Stimulated activated CD8-positive, alpha-beta memory T cell treated with anti-CD3 and anti-CD28 coated beads, Interleukin-4, amount 100 ng/mL, for 1 hour (primary cell): ENCODE measurements at places on chromosomes 7 and 10.

GRCh38 chr7:28700096-28700495 lies 258.0 kb downstream of the TRIL start:
- DNase-seq: no peak

GRCh38 chr10:92126100-92126650 lies 164.7 kb downstream of the CPEB3 start:
- no peak for DNase-seq

DNA sequence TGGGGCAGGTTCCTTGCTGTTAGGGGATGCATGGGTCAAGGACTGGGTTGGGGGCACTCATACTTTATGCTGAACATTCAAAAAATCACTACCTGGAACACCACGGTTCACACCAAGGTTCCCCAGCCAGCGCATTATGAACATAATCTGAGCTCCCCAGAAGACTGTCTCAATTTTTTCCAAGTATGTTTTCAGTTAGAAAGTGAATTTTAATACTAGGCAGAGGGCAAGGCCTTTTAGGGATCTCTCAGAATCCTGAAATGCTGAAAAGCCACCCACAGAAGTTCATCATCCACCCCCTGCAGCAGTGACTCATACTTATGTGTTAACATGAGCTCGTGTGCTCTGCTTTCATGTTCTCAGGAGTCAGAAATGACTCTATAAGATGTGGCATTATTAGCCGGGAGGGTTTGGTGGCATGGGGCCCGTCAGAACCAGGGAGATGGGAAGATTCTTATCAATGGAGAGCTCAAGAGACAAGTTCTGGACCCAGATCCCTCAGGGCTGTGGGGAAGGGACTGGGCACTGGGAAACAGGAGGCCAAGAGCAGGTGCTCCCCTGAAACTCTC lies 185.2 kb upstream of the ITGB1 start:
- DNase-seq: no peak

GRCh38 chr7:150755473-150756099 lies 18.4 kb downstream of the GIMAP5 start:
- no peak for DNase-seq

- no peak for DNase-seq
Measured at GRCh38 chr10:79292891-79293746, 54.1 kb upstream of the PPIF start.

GRCh38 chr7:54336800-54337199 lies 205.4 kb upstream of the VSTM2A start:
- DNase-seq: no peak

DNA sequence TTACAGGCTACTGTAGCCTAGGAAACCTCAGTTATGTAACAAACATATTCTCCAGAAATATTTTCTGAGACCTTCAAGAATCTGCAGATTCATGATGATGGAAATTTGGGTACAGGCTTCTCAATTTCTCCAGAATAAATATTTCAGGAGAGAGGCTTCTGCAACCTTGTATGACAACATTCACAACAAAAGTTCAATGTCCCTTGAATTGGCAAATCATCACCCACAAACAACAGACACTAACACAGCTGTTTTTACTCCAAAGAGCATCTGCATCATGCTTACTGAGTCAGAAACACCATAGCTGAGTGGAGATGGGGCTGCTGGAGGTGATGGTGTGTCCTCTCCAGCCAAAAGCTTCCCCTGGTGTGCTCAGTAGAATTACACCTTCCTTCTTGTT lies 9.3 kb upstream of the COBL start:
- DNase-seq: no peak

DNA sequence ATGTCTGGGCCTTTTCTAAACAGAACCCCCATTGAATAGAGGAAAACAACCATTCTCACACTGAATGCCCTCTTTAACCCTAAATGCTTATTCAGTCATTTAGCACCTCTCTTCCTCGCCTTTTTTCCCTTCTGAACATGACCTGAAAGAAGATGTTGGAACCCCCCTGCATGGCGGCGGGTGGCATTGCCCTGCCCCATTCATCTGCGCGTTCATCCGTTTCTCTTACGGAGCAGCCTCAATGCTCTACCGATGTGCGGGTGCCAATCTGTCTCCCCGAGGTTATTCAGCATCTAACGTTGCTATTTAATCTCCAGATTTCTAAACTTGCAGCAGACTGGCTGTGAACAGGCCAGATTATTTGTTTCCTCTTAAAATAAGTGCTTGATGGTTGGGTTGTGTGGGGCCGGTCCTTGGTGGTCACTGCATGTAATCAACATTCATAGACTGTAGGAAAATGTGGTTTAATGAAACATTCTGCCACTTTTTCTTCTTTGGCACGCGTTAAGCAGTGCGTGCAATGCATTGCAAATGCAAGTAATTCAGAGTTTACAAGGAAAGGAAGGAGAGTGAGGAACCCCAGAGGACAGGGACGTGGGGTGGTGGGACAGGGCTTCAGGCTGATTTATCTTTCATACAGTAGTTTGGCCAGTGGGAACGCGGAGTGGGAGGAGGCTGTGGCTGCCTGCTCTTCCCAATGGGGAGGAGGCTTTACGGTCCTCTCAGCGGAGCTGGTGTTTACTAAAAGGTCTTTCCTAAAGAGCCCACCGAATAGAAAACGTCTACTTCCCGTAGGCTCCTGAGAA lies 286.7 kb downstream of the DPP6 start:
- DNase-seq: no peak

DNA sequence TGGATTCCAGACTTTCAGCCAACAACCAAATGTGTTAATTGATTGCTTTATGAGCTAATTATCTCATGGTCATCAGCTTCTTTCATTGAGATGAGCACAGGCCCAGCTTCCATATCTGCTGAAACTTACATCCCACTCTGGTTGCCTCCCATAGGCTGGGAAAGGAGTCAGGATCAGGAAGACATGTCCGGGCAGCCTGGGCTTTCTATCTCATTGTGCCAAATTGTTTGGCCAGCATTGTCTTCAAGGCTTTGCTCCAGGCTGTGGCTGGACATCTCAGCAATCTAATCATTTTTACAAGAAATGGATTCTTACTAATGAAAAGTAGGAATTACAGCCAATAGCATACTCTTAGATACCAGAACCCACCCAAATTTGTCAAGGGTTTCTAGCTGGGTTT lies 295.2 kb downstream of the CXCL12 start:
- DNase-seq: no peak

GRCh38 chr10:131311661-131312477 lies at the start of gene TCERG1L:
TCERG1L (minus strand) TSS chr10:131311721; CDS start chr10:131311635, 86 bp downstream.
- no peak for DNase-seq

DNA sequence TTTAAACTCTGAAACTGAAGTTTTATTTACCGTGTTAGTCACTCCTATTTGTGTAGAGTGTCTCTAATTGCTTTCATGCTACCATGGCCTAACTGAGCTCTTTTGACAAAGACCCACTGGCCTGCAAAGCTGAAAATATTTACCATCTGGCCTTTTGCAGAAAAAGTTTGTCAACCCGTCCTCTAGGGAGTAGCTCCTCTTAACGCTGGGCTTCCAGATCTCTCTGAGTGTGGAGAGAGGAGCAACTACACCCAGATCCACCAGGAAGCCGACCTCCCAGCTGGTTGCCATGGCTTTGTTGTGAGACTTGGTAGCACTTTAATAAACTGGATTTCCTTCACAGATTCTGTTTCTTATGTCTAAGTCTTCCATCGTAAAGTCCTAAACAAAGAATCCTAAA lies 4.2 kb upstream of the C10orf71 start:
- no peak for DNase-seq

- DNase-seq: no peak
Measured at GRCh38 chr7:115299397-115300037, 377.6 kb downstream of the MDFIC start.

DNA sequence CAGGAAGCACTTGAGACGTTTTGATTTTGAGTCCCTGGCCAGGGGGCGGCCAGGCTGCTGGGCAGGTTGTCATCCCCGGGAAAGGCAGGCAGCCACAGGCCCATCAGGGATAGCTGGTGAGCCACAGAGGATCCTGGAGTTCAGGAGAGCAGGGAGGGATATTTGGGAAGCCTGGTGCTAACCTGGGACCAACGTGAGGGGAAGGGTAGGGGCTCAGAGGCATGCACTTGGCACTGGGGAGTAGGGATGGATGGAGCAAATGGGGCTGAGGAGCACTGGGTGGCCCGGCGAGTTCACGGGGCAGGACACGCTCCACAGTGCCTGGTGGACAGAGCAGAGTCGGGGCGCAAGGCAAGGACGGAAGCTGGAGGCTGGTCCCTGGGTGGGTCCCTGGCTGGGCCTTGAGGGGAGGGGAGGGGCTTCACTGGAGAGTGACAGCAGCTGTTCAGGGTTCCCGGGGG lies 30.2 kb downstream of the LRRC27 start:
- DNase-seq: no peak

- DNase-seq: no peak
Measured at GRCh38 chr10:96826438-96826837, 5.7 kb upstream of the LCOR start.

GRCh38 chr10:113183573-113183972 lies 233.5 kb downstream of the TCF7L2 start:
- DNase-seq: no peak

DNA sequence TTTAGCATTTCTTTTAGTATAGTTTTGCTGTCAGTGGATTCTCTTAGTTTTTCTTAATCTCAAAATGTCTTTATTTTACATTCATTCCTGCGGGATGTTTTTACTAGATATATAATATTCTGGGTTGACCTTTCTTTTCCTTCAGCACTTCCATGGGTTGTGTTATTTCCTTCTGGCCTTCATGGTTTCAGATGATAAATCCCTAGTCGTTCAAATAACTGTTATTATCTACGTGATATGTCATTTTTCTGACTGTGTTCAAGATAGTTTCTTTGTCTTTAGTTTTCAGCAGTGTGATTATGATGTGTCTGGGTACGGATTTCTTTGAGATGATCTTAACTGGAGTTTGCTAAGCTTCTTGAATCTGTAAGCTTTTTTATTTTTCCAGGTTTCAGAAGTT lies 75.7 kb upstream of the ELN start:
- no peak for DNase-seq

DNA sequence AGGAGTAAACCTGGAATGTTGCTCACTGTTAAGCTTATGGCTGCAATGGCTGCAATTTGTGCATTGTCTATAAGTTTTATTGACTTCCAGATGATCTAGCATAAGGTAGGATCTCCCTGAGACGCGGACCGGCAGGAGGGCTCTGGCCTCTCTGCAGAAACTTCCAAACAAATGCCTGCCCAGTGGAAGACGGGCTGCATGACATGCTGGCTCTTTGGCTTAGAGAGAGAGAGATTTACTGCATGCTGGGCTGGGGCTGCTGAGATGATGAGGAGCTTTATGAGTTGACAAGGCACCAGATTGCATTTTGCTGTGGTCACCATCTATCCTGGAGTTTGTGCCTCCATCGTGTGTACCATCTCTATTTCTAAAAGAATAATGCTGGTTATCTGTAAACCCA lies 193.2 kb downstream of the GALNT17 start:
- DNase-seq: no peak

DNA sequence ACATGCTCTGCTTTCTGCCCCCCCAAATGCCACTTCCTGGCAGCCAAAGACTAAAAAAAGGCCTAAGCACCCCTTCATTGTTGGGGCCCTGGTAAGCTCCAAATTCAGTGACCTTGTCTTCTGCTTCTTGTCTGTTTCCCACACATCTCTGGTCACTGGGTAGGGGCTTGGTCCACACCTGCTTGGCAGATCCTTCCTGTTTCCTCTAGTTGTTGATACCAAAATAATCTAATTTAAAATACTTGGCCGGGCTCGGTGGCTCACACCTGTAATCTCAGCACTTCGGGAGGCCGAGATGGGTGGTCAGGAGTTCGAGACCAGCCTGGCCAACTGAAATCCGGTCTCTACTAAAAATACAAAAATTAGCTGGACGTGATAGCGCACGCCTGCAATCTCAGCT lies 130.6 kb downstream of the CAMK1D start:
- no peak for DNase-seq

DNA sequence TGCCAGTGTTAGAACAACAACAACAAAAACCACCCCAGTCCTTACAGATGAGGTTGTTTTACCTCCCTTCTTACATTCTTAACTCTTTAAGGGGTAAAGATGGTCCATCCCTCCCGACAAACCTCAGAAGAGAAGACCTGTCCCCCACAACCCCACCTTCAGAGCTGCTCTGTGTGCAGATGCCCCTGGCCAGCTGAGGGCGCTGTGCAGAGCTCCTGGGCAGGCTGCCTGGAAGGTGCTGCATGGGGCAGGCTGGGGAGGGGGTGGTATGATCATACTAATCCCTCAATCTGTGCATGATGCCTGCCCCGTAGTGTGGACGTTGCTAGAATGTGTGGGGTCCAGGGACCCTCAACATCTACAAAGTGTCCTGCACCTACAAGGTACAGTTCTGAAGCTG lies 387.1 kb downstream of the INHBA start:
- no peak for DNase-seq

- DNase-seq: no peak
Measured at GRCh38 chr7:17155529-17155928, 142.9 kb upstream of the AHR start.

DNA sequence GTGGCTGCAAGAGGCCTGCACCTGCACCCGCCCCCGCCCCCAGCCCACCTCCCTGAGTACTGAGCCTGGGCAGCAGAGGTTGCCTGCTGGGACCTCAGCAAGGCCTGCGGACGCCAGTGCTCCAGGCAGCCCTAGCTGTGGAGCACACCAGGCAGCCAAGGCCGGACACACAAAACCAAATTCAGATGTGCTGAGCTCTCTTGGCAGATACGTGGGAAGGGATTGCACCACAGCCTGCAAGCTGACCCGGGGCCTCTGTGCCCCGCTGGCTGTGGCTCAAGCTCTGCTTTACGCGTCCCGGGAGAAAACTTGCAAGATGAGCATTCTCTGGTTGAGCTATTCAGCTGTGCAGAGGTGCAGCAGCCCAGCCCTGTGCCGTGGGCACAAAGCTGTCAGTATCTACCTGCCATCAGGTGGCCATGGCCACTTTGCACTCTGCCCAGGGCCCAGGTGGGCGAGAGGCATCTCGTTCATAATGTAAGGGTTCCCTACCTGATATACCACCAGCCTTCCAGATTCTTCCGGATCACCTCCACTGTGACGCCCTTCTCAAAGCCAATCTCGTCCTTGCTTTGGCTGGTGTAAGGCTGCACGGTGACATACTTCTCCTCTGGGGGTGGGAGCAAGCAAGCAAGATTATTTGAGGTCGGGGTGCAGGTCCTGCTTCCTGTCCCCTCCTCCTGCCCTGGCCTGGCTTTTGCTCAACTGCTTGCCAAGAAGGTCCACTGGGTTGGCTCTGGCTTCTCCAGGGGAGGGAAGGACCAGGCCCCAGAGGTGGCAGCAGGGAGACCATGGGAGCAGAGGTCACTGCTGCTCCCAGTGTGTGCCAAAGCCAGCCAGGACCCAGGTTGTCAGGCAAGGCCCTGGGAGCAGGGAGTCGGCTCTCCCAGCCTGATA lies 123.4 kb downstream of the NEURL1 start:
- no peak for DNase-seq

GRCh38 chr10:60957667-60958221 lies 13.8 kb upstream of the RHOBTB1 start:
- no peak for DNase-seq

GRCh38 chr7:155470686-155471638 lies 13.0 kb downstream of the EN2 start:
- DNase-seq: no peak
